Myometrial cell (primary cell): ENCODE measurements at places on chromosomes 3 and 15. TPM values are rescaled to one million over a fixed set of nuclear protein-coding genes. Genes with fewer than 3 reads are reported as not detected.

WDR53 gene
- 3.2 and 8.3 TPM in 2 replicates for total RNA-seq

ECE2 gene
- total RNA-seq, result not detected in 2 replicates

RBP2 gene
- not detected in 2 replicates for total RNA-seq

SEMA3G gene
- not detected in 2 replicates for total RNA-seq
